Calu3 (cell line): ENCODE measurements at places on chromosomes 12 and 14. TPM values are rescaled to one million over a fixed set of nuclear protein-coding genes. Genes with fewer than 3 reads are reported as not detected.
A peak's percentile ranks its signal among the peaks of the same experiment; 100 is the strongest.

GRCh38 chr12:39620659-39621658, 1.4 kb upstream of the ABCD2 start:
- no peaks in the 10 kb centered on the region for H3K27me3 ChIP-seq
- H3K36me3 ChIP-seq, result no peaks in the 10 kb centered on the region
- no peak for DNase-seq

DNA sequence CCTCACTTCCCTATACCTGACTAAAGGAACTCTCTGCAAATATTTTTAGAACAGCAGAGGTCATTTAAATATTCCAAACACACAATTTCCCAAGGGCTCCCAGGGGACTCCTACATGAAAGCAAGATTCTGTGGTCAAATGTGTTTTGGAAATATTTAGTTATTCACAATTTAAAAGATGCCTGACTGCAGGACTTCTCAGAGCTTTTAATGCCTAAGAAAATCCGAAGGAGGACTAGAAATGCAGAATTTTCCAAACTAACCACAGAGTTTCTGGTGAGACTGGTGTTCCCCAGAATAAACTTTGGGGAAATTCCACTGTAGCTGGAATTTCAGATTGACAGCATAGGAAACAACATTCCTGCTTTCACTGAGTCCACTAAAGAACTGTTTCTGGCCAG, 84.8 kb upstream of the MAP1LC3B2 start:
- H3K27ac ChIP-seq, result no peak overlapping the region
- no peaks in the 10 kb centered on the region for H3K4me1 ChIP-seq
- no peak for DNase-seq
- H3K4me3 ChIP-seq, result no peak overlapping the region
- H3K36me3 ChIP-seq, result no peaks in the 10 kb centered on the region

DNA sequence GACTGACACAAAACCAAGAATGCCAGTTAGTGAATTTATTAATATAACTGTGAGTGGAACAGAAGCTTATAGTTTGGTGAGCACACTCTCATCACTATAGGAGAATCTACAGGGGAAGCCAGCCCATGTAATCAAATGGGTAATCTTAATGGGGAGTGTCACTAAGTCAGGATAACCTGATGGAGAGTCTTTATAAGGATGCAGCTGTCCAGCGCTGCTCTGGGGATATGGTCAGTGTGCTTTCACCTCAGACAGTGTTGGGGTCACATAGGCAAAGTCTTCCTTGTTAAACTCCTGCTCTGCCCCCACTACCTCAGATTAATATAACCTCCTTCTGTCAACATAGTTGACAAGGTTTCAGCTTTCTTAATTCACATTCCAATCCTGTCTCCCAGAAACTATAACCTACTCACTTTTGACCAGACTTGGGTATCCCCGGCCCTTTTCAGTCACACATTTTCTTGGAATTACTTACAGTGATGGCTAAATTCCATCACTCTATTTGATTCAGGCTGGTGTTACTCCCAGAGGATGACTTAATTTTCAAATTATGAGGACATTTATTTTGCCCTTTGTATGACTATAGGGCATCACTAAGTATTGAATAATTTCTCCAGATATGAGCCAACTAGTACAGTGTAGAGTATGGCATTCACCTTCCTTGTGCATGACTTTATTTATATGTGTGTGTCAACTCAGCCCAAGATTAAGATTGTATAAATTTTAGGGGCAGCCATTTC, 13.2 kb downstream of the STK38L start:
- no peak for DNase-seq
- peaks cover 9% of the 10 kb centered on the region for H3K4me1 ChIP-seq
- H3K27ac ChIP-seq, result no peak overlapping the region
- no peaks in the 10 kb centered on the region for H3K27me3 ChIP-seq
- H3K36me3 ChIP-seq, result no peaks in the 10 kb centered on the region

TAS2R13 gene
- 1.8 and 2.5 TPM in 2 replicates for total RNA-seq

DNA sequence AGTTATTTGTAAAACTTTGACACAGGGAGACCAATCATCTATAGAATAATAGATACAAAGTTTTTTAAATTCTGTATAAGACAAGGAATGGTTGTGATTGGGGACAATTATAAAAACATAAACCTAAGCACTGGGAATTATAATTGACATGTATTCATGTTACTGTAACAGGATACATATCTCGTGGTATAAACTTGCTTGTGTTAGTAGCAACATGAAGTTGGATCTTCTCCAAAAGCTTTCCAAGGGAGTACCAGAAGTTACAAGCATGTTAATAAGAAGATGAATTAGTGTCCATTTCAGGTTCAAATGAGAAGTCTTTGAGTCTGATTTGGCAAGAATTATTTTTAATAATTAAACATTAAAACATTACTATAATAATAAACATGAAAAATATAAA, 42.2 kb downstream of the CDKL1 start:
- H3K27ac ChIP-seq, result no peak overlapping the region
- H3K4me3 ChIP-seq, result no peak overlapping the region
- H3K36me3 ChIP-seq, result no peaks in the 10 kb centered on the region
- DNase-seq, result no peak
- H3K27me3 ChIP-seq, result no peaks in the 10 kb centered on the region

GRCh38 chr12:81377771-81378170, 299.9 kb downstream of the ACSS3 start:
- H3K4me3 ChIP-seq, result no peak overlapping the region
- no peak for DNase-seq
- peak overlapping the region; percentile 9 for H3K27ac ChIP-seq
- no peaks in the 10 kb centered on the region for H3K27me3 ChIP-seq
- H3K36me3 ChIP-seq, result no peaks in the 10 kb centered on the region

DNA sequence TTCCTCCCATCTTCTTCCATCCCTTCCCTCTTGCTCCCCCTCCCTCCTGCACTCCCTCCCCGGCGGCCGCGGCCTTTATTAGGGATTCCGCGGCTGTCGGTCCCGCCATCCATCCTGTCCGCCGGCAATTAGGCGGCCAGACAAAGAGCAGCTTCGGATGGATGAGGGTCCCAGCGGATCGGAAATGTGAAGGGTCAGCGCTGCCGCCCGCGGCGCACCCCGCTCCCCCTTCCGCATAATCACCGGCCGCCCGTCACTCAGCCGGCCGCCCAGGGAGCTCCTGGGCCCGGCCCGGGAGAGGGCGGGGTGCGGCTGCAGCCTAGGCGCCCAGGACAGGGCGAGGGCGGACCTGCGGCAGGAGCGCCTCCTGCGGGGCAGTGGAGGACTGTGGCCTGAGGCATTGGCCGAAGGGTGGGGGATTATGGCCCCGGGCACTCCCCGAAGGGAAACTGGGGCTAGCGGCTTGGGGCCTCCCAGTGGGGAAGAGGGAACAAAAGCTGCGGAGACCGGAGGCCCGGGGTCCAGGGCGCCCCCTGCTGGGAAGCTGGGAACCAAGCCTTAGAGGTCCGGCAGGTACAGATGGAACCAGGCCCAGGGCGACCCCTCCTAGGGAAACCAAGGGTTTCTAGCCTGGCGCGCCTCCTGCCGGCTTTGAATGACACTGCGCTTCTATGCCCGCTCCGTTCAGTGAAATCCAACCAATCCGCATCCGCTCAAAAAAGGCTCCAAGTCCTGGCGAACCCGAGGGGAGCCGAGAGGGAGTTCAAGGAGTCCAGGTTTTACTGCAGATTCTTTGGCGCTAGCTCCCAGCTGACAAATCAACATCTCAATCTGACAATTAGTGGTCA, 4.4 kb upstream of the DNAJC22 start:
- peaks cover 42% of the 10 kb centered on the region for H3K4me1 ChIP-seq
- peaks cover 13% of the 10 kb centered on the region for H3K36me3 ChIP-seq
- H3K27me3 ChIP-seq, result peaks cover 77% of the 10 kb centered on the region

ACOT6 gene
- not detected in 2 replicates for total RNA-seq

TAS2R8 gene
- not detected in 2 replicates for total RNA-seq

- H3K4me3 ChIP-seq, result no peak overlapping the region
- no peaks in the 10 kb centered on the region for H3K36me3 ChIP-seq
- H3K27me3 ChIP-seq, result peaks cover 65% of the 10 kb centered on the region
Observed at GRCh38 chr12:54439521-54440255, 20.6 kb upstream of the ITGA5 start.

- no peak overlapping the region for H3K4me3 ChIP-seq
- peaks cover 59% of the 10 kb centered on the region for H3K36me3 ChIP-seq
- DNase-seq, result peak; percentile 40
- H3K27me3 ChIP-seq, result no peaks in the 10 kb centered on the region
- H3K4me1 ChIP-seq, result peaks cover 23% of the 10 kb centered on the region
Observed at GRCh38 chr14:23078692-23079116, 16.2 kb downstream of the ACIN1 start.

LRRC43 gene
- not detected in 2 replicates for total RNA-seq

DNA sequence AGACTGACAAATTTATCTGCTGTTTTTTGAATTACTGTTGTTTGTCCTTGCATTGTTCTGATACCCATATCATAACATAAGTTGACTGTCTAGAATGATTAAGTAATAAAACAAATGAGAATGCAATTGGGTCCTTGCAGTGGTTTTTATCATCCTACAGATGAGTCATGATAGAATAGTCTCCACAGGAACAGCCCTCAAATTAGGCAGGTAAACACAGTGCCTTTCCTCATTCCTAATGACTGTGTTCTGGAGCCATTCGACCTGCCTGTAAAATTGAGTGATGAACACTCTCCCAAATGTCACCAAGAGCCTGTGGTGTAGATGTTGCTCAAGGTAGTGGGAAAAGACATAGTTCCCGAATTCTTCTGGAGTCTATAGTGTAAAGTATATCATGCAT, 12.3 kb downstream of the NKX2-8 start:
- no peaks in the 10 kb centered on the region for H3K36me3 ChIP-seq
- peaks cover 19% of the 10 kb centered on the region for H3K27me3 ChIP-seq
- DNase-seq, result no peak

ADAMTS20 gene
- total RNA-seq, result not detected in 2 replicates

- peaks cover 17% of the 10 kb centered on the region for H3K36me3 ChIP-seq
- H3K27ac ChIP-seq, result no peak overlapping the region
- no peaks in the 10 kb centered on the region for H3K27me3 ChIP-seq
- H3K4me1 ChIP-seq, result peaks cover 59% of the 10 kb centered on the region
Observed at GRCh38 chr14:99562856-99563748, 40.9 kb downstream of the CCDC85C start.

GRCh38 chr14:95535226-95536021, 574 bp downstream of the GLRX5 start:
- no peaks in the 10 kb centered on the region for H3K27me3 ChIP-seq
- DNase-seq, result no peak
- H3K36me3 ChIP-seq, result peaks cover 57% of the 10 kb centered on the region
- peaks cover 46% of the 10 kb centered on the region for H3K4me1 ChIP-seq
- H3K4me3 ChIP-seq, result peak overlapping the region; percentile 82
- H3K27ac ChIP-seq, result peak overlapping the region; percentile 73

RERG gene
- total RNA-seq, result 6.0 and 8.9 TPM in 2 replicates

SLC7A7 gene
- 8.7 and 10.2 TPM in 2 replicates for total RNA-seq

DNA sequence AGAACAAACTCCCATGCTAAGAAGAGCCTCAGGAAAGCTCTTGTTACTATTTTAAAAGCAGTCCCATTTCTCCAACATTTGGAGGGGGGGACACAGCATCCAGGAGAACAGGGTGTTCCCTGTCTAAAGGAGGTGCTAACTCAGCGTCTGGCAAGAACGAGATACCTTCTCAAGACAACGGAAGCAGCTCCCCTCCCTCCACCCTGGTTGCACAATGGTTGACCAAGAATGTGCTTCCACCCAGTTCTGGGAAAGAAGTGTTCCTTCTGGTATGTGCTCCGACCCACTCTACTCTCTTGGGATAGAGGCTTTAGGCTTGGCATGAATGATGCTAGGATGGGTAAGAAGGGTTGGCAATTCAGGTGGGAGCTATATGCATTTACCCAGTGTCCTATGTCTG, 1.5 kb upstream of the KRT6A start:
- no peak for DNase-seq
- no peak overlapping the region for H3K4me3 ChIP-seq
- no peaks in the 10 kb centered on the region for H3K36me3 ChIP-seq
- no peak overlapping the region for H3K27ac ChIP-seq
- no peaks in the 10 kb centered on the region for H3K4me1 ChIP-seq

DNA sequence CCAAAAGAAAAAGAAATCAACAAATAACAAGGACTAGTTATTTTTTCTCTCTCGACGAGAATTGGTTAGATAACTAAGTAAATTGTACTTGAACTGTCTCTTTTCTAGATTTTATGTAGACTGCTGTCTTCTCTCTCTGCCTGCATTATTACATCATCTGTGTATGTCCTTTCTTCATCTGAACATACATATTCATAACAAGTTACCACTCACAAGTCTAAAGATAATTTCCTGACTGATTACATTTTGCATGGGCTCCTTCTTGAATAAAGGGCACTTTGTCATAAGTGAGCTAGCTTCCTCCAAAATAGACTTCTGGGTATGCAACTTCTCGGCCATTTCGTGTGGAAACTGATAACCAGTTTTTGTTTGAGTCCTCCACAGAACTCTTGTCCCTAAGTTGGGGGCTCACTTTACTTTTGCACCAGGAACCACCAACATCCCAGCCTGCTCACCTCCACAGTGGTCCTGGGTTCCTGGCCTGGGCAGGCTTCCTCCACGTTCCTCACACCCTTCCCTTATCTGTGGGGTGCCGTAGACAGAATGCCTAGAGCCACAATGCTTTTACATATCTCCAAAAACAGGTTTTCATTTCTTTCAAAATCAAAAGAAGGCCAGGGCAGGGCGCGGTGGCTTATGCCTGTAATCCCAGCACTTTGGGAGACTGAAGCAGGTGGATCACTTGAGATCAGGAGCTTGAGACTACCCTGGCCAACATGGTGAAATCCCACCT, 6.2 kb upstream of the DDX47 start:
- H3K27me3 ChIP-seq, result no peaks in the 10 kb centered on the region
- H3K36me3 ChIP-seq, result peaks cover 33% of the 10 kb centered on the region
- peaks cover 71% of the 10 kb centered on the region for H3K4me1 ChIP-seq

DNA sequence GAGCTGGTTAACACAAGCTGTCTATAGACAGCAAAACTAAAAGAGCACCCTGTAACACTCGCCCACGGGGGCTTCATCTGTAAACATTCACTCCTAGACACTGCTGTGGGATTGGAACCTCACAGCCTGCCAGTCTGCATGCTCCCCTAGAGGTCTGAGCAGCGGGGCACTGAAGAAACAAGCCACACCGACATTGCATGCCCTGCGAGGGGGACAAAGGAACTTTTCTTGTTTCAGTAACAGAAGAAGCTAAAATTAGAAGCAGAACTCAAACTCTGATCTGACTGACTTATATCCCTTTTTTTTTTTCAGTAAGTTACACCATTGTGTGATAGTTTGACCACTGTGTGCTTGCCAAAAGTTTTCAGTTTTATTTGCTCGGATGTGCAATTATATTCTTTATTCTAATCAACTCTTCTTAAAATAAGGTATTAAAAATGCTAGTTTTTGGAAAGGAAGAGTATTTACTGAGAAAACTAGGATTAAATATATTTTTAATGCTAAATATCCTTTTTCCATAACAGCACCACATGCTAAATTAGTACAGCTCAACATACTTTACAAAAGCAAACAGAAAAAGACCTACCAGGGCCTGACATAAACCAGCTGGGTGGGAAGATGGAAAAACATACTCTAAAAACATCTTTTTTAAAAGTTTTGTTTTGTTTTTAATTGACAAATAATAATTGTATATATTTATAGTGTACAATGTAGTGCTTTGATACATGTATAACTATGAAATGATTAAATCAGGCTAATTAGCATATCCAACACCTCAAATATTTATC, 100.2 kb downstream of the EPS8 start:
- peaks cover 80% of the 10 kb centered on the region for H3K4me1 ChIP-seq
- peak overlapping the region; percentile 78 for H3K4me3 ChIP-seq
- peaks cover 29% of the 10 kb centered on the region for H3K36me3 ChIP-seq
- DNase-seq, result peak; percentile 18
- peak overlapping the region; percentile 81 for H3K27ac ChIP-seq
